Stimulated activated CD8-positive, alpha-beta memory T cell treated with anti-CD3 and anti-CD28 coated beads, Interleukin-12 subunit alpha, Interleukin-12 subunit beta, amount 100 ng/mL, for 1 hour (primary cell): ENCODE measurements at places on chromosomes 6 and 20.
A peak's percentile ranks its signal among the peaks of the same experiment; 100 is the strongest.

DNA sequence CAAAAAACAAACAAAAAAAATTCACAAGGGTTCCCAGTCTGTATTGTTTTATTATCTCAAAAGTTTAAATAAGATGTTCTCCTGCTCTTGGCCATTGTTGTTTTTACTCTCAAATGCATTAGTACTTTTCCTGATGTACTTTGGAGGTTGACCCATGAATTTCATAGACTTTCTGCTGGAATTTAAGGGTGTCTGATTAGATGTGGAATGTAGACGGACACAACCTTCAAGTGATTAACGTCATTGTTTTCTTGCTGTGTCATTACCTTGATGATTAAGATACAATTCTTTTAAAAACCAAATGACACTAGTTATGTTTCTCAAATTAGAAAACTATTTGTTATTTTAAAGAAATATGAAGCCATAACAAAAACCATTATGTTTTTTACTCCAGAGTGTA is 421.4 kb upstream of the RUNX2 start:
- DNase-seq: no peak

DNA sequence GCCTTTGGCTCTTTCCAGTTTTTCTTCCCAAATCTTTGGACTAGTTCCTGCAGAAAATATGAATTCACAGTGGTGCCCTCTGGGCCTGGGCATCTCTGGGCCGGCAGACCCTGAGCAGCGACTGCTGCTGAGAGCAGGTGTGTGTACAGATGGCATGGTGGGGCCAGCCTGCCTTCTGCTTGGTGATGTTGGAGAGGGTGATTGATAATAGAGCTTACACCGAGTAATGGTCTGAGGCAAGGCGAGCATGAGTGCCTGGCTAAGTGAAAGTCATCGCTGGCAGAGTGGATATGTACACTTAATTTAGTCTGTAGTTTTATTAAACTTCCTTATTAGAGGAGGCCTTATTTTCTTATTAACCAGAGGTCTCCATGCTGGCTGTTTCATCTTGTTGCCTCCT is 156.9 kb downstream of the CDKAL1 start:
- no peak for DNase-seq

DNA sequence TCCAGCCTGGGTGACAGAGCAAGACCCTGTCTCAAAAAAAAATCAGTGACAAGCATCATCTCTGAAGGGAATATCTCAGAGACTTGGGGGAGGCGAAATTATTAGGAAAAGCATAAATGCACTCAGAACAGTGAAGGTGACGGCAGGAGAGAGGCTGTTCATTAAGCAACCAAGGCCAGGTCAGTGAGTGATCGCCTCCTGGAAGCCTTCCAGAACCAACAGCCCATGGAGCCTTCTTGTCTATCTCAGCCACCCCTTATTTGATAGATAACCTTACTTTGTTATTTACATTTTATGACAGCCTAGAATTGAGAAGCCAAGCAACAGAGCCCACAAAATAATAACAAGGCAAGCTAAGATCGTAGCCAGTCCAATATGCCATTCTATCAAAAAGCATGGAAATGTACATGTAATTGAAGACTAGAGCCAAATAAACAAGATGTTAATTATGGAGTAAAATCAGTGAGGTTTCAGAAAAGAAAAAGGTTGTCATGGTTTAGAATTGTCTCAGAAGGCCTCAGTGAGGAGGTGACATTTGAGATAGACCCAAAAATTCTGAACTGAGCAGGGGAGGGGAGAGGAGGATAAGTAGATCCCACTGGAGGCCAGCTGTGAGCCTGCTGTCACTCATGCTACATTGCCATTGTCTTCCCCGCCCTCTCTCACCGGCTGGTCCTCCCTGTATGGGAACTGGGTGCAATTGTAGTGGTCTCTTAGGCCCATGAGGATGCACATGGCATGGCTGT is 17.8 kb downstream of the BNIP5 start:
- no peak for DNase-seq

DNA sequence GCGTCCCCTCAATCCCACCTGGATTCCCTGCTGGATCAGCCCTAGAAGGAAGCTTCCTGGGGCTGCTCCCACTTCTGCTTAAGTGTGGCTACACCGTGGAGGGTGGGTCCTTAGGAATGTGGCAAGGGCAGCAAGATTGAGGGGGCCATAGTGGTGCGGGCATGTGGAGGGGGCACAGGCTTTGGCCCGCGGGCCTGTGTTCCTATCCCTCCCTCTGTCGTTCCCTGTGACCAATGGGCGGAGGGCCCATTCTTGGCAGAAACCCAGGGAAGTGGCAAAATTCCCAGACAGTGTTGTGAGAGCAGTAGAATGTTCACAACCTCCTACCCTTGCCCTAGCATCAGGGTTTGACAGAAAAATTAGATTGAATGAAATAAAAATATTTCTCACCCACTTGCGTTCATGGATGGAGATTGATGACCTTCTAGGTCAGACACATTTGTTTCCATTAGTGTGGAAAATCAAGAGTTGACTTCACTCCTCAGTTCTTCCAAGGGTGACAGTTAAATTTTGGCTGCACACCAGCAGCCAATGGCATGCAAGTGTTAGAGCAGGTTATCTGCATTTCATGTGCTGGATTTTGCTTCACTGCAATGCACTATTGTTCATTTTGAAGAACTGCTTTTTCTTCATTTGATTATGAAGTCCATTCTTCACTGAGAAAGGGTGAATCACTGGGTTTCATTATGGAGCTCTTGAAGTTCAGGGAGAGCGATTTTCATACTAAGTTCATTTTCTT is 49.3 kb upstream of the AHI1 start:
- no peak for DNase-seq

GRCh38 chr6:25053875-25054371 is 118.2 kb upstream of the RIPOR2 start:
- DNase-seq: no peak

DNA sequence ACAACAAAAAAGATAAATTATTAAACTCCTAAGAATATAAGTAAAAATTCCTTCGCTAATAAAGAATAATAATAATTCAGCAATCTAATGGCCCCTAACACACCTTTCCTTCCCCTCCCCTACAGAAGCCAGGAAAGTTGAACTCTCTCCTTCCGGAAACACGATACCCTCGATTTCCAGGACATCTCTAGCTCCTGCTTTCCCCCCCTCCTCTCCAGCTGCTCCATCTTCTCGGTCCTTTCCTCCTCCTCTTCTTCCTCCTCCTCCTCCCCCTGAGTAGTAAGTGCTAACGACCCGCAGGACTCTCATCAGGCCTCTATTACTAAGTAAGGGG is 603 bp downstream of the TASP1 start:
- DNase-seq: no peak

- DNase-seq: no peak
Observed at GRCh38 chr6:128491610-128492206, 28.7 kb downstream of the PTPRK start.

GRCh38 chr6:1129131-1129530 is 182.8 kb upstream of the FOXQ1 start:
- no peak for DNase-seq

DNA sequence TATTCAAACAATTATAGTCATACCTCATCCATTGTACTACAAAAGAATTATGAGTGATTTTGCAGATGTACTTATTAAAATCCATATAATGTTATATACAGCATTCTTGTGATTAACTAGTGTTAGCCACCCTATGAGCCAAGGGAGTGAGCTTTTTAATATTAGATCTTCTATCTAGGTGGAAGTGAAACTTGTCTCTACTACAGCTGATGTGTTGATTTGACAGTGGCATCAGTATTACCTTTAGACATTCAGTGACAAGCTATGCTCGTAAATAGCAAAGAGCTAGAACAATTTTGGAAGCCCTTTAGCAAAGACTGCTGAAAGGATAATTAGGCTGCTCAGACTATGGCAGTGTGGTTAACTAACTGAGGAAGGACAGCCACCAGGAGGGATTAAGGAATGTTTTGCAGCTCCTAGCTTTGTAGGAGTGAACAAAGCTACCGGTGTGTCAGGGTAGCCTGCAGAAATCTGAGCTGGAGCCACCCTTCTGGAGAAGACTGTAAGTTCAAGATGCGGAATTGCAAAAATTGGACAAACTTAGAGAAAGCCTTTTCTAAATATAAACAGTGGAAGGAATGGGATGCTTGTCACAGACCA is 73.7 kb downstream of the AFG1L start:
- DNase-seq: no peak

DNA sequence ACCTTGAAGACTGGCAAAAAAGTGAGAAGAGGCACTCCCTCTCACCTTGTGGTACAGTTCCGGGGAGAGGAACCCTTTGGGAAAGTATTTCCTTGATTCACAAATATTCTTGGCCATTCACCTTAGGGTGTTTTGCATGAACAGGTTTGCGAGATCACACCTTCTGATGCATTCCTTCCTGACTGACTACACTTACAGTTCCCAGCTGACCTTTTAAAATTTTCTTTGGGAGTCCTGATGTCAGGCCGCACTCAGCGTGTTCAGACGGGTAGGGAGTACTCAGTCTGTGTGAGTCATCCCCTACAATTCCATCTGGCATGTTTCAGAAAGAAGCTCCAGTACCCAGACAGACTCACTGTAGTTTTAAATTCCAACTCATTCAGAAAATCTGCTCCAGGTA is 1.7 kb downstream of the ADGRF4 start:
- no peak for DNase-seq

- no peak for DNase-seq
Observed at GRCh38 chr6:29946223-29947076, 4.1 kb downstream of the HLA-A start.

DNA sequence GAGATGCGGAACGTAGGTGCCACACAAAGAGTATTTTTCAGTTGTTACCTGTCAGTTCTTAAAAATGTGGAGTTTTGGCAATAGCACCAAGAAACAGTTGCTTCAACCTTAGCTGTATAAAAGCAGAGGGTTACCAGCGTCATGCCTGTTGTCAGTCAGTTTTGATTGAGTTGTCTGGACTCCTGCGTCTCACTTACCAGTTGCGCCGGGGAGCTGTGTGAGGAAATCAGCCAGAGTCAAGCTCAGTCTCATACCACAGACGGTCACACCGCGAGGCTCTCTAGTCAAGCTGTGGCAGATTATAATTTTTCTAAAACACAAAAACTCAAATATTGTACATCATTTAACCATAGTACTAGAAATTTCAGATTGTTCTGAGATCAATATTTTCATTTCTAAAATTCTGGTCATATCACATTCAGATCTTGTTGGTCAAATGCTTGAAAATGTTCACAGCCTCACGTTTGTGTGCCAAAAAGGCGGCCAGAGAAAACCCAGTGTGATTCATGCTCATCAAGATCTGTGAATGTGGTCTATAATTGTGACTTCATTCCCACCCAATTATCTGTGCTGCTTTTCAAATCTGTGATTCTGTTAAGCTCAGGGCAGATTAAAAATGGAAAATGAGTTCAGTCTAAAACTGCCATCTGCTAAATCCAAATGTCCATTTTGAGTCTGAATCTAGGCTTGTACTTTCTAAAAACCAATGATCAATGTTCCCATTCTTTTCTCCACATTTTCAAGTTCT is 37.5 kb downstream of the SASH1 start:
- DNase-seq: no peak

GRCh38 chr20:10447028-10447427 is 11.9 kb downstream of the SLX4IP start:
- peak; percentile 27 for DNase-seq

- DNase-seq: no peak
Observed at GRCh38 chr6:21665392-21666200, 72.0 kb downstream of the SOX4 start.

DNA sequence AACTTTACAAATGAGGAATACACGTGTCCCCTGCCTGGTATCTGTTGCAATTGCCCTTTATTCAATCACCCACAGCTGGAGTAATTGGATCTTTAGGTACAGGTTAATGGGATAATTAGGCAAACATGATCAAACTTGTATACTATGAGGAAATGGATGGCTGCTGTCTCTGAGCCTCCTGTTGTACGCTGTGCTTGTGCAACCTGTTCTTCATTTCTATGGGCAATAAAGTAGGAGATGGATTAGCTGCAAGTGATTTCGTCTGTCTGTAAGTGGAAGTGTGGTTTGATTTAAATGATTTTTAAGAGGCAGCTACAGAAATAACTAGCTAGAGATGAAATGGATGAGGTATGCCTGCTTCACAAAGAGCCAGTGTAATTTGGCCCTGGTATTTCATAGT is 474.1 kb downstream of the RNF144B start:
- DNase-seq: no peak

- no peak for DNase-seq
Observed at GRCh38 chr20:42391807-42392206, 773.6 kb upstream of the CHD6 start.

- no peak for DNase-seq
Observed at GRCh38 chr20:37356387-37356786, 10.4 kb downstream of the SRC start.

- no peak for DNase-seq
Observed at GRCh38 chr6:141307309-141307998, 825.3 kb upstream of the GJE1 start.

GRCh38 chr20:4601630-4602296 is 119.9 kb upstream of the PRND start:
- DNase-seq: no peak

DNA sequence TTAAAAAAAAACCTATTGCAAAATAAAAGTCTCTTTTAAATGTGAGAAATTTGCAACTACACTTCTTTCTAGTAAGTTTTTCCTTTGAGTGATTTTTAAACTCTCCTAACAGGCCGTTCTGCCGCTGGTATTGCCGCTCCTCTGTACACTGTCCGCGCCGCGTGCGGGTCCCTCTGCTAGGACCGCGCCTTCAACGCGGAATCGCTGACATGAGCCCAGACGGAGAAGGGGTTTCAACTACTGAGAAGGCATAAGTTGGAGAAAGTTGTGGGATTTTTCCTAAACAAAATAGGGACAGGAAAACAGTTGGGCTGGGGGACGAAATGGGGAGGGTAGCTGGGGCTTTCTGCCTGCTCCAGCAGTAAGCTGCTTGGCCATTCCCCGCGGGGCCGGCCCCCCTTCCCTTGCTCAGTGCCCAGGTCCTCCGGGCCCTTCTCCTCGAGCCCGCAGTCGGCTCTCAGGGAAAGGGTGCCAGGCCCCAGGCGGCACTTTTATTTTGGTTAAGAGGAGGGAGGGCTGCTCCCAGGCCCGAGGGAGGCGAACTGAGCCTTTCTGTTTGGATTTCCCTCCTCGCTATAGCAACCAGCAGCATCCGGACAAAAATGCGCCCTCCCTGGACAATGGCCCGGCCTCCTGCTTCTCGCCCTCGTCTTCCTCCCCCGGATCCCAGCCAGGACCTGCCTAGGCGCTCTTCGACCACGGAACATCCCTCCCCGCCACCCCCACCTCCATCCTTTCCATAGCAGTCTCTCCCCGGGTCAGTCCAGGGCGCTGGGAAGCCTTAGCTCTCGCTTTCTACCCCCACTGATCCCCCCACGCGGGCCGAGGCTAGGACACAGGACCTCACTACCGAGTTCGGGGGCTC is 6.8 kb upstream of the POU3F2 start:
- no peak for DNase-seq
